ENCODE measurements at places on chromosomes 4 and X. TPM values are rescaled to one million over a fixed set of nuclear protein-coding genes. Genes with fewer than 3 reads are reported as not detected.

DNA sequence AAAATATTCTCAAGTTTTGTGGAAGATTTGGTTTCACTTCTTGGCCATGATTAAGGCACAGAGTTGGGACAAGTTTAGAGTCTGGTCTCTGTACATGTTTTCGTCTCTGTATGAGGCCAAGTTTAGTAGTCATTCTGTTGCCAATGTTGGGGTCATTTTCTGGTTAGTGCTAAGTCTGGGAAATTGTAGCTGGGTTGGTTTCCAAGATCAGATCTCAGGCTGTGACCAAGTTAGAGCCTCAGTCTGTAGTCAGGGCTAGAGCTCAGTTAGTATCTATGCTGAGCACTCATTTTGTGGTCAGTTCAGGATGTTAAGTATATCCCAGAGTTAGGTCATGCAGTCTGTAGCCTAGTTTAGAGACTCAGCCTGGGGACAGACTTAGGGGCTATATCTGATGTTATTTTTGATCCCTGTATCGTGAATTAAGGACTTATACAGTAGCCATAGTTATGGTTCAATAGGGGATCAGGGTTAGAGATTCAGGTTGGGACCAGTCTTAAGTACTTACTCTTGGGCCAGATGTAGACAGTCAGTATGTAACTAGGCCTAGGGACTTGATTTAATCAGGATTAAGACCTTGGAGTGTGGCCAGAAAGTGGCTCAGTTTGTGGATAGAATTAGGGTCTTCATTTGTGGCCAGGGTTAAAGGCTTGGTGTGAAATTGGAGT is 6.6 kb upstream of the ENOX2 start:
- no peak for DNase-seq

UBL4A gene
- total RNA-seq: 32.3 TPM

NDUFB11 gene
- total RNA-seq: 57.6 TPM

DNA sequence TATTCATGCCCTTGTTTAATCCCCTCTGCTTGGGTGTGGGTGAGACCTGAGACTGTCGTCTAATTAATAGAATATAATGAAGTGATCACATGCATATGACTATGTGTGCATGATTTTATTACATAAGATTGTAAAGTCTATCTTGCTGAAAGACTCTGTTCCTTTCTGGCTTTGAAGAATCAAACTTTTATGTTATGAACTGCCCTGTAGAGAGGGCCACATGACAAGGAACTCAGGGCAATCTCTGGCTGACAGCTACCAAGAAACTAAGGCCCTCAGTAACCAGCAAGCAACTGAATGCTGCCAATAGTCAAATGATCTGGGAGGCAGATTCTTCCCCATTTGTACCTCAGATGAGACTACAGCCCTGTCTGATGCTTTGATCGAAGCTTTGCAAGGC is 13.5 kb downstream of the TSPAN7 start:
- peak; percentile 12 for DNase-seq

BST1 gene
- total RNA-seq: 14.6 TPM

DNA sequence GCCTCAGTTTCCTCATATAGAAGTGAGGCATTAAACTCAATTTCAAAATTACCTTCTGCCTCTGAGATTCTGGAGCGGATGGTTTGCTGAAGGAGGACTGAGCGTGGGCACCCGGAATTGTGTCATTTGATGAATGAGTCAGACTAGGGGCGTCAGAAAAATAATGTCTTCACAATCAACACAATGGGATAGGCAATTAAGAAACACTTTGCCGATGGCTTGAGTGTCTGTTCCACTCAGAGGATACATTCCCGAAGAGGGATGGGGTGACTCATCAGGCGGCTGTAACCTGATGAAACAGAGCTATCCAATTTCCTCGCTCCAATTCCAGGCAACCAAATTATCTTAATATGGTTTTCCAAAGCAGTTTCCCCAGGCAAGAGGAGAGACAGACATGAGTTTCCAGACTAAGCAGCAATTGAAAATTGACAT is 1.2 kb upstream of the CHRNA9 start:
- no peak for DNase-seq

GRCh38 chr4:184313702-184314659 is 96.3 kb upstream of the ENPP6 start:
- DNase-seq: no peak
